ENCODE measurements at places on chromosomes 1 and 21.

DNA sequence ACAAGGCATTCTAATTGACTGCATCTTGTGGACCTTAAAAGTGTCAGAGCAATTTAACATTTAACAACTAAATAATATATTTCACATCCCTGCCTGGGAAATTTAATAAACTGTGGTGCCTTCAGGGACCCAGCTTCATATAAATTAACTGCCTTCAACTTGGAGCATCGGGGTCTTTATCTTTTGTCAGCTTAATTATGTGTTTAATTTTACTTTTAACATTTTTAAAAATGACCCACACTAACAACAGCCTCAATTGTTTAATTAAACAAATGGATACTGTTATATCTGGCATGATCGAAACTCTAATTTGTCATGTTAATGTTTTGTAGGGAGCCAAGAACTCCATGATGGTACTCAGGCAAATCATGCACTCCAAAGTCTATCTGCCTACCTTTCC is 389.3 kb upstream of the BEND5 start:
- DNase-seq = no peak

DNA sequence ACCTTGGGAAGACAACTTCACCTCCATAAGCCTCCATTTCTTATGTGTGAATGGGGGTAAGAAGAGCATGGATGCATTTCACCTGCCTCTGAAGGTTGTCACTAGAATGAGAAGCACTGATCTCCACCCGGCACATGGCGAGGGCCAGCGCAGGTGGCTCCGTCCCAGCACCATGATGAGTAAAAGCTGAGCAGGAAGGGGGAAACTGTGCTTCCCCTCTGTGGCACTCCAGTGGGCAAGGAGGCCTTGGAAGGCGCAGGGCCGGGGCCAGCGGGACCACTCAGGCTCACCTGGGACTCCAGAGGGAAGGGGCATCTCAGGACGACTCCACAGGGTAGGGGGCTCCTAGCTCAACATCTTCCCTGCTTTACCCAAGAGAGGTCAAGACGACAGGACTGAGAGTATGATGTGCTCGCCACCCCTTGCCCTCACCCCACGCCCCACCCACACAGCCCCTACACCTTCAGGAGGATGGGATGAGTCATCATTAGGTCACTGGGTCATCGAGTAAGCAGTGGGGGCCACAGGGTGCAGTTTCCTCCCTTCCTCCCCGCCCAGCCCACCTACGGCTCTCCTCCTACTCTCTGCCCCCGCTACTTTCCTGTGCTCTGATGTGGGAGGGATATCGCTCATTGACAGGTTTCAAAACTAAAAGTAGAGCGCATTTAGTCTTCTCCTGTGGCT is 112.1 kb downstream of the HIVEP3 start:
- no peak for DNase-seq

GRCh38 chr1:40308036-40308727 is 8.9 kb downstream of the COL9A2 start:
- no peak for DNase-seq

- DNase-seq = no peak
Observed at GRCh38 chr1:218401998-218402785, 57.1 kb downstream of the TGFB2 start.

GRCh38 chr1:81312272-81312754 is 488.4 kb upstream of the ADGRL2 start:
- no peak for DNase-seq

DNA sequence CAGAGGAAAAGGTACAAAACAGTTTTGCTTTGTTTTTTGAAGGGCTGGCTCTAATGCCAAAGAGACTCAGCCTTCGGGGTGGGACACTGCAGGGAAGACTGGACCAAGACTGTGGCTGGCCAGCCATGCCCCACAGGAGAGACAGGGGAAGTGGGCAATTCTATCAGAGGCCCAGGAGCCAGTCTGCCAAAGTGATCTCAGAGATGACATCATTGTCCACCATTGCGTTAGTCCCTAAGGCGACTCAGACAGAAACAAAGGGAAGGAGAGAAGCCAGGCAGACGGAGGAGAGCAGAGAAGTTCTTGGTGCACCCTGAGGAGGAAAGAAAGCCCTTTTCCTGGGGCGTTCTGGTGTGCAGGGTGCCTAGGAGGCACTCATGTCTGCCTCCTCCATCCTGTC is 26.4 kb downstream of the OPTC start:
- DNase-seq = no peak

GRCh38 chr1:181255270-181255929 is 166.9 kb downstream of the IER5 start:
- peak; percentile 99 for DNase-seq

GRCh38 chr21:29233256-29233546 is 65.5 kb upstream of the BACH1 start:
- no peak for DNase-seq

Data from GM04503 (cell line).